Urothelium cell line (cell line): ENCODE measurements at places on chromosomes 12 and 14.

DNA sequence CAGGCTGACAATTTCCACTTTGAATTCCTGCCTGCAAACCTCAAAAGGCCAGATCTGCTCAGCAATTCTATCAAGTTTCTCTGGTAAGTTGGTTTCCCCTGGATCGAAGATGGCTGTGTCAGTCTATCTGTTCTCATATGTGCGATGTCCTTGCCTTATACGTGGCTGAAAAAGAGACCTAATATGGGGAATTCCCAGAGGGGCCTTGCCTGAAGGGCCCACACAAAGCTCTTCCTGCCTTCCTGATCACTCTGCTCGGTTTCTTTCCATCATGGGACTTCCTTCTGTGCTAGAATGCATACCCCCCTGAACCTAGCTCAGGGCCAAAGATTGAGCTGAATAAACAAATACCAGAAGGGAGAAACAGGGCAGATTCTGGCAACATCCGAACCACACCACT, 13.2 kb downstream of the TCL1B start:
- no peak for DNase-seq

DNA sequence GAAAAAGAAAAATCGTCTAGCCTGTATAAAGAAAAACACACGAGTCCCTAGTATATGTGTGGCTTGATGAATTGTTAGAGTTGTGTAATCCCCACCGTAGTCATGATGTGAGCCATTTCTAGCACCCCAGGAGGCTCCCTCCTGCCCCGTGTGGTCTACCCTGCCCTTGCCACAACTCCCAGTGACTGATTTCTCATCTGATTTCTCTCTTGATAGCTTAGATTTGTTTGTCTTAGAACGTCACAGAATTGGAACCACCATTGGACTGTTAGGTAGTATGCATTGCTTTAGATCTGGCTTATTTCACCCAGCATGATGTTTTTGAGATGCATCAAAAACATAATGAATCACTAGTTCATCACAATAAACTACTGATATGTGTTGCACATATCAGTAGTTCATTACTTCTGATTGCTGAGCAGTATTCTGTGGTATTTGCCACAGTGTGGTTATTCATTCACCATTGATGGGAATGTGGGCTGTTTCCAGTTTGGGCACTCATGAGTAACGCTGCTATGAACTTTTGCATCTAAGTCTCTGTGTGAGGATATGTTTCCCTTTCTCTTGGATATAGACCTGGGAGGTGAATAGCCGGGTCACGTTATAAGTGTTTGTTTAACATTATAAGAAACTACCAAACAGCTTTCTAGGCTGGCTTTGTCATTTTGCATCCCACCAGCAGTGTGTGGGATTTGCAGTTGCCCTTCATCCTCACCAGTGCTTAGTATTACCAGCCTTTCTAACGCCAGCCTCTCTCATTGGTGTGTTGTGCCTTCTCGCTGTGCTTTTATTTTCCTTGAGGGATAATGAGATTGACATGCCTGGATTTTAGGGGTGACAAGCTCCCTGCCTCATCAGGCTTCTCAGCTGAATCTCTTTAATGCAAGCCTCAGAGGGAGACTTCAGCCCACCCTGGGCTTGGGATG, 31.9 kb upstream of the NCOR2 start:
- no peak for DNase-seq

GRCh38 chr12:116982791-116983411, 72.2 kb downstream of the FBXW8 start:
- no peak for DNase-seq

DNA sequence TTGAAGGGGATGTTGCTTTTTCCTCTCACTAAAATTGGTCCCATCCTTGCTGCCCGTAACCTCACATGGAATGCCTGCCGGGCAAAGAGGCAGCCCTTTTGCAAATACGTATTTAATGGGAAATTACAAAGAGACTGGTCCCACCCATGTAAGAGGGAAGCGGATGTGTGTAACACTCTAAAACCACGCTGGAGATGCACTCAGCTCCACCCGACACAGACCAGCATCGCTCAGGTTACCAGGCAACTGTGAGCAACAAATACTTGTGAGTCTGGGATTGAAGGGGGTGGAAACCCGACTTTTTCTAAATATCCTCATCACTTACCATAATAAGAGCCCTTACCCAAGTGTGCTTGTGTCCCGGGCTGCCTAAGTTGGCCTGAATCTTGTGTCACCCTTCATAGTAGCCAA, 47.7 kb downstream of the ELK3 start:
- no peak for DNase-seq

DNA sequence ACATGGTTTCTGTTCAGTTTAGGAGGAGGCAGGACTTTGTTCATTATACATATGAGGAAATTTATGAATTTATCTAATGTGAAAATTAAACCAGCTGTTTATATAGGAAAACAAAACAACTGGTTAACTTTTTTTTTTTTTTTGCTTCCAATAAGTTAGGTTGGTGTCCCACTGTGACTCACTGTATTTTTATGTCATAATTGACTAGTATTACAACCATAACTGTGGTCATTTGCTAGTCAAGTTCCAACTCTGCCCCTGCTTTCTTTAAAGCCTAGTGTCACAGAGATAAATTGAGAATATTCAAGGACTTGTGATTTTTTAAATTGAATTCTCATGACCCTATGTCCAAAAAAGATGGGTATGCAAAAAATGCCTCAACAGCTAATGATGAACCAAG, 227.7 kb downstream of the BCAT1 start:
- no peak for DNase-seq
